ENCODE measurements at places on chromosomes 6 and 20.

DNA sequence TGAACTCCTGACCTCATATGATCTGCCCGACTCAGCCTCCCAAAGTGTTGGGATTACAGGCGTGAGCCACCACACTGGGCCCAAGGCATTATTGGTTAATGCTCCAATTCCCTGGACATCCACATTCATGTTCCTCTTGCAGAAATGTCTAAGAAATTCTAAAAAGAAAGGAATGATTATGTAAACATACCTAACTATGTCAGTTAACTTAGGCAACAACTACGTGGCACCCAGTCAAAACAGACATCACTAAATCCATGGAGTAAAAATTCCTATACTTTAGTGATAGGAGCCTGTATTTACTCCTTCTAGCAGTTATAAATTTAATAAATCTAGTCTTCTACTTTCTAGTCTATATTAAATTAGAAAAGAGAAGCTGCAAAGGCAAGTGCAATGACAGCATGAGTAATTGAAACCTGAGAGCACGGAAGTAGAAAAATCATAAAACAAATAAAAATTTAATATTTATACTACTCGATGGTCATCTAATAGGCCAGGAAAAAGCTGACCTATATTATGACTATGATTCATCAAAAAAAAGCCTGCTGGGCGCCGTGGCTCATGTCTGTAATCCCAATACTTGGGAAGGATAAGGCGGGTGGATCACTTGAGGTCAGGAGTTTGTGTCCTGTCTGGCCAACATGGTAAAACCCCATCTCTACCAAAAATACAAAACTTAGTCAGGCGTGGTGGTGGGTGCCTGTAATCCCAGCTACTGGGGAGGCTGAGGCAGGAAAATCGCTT lies 4.2 kb downstream of the AHI1 start:
- DNase-seq, result no peak

GRCh38 chr6:125789167-125789566 lies 1.6 kb upstream of the NCOA7 start:
- DNase-seq, result no peak

- DNase-seq, result no peak
Measured at GRCh38 chr6:65402564-65402963, 304.5 kb downstream of the EYS start.

DNA sequence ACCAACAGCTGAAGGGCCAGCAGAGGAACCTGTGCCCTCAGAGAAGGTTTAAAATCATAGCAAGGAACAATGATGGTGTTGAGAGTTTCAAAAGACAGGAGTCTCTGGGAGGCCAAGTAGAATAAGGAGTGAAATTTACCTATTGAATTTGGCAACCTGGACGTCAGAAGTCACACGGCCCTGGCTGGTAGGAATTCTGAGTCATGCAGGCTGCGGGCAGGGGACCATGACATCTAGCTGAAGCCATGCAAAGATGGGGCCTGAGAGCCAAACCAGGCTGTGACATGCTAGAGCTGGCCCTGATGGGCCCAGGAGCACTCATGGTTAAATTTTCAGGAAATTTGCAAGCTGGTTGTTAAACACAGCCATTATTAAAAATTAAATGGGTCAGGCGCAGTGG lies 64.0 kb upstream of the SNX9 start:
- no peak for DNase-seq

DNA sequence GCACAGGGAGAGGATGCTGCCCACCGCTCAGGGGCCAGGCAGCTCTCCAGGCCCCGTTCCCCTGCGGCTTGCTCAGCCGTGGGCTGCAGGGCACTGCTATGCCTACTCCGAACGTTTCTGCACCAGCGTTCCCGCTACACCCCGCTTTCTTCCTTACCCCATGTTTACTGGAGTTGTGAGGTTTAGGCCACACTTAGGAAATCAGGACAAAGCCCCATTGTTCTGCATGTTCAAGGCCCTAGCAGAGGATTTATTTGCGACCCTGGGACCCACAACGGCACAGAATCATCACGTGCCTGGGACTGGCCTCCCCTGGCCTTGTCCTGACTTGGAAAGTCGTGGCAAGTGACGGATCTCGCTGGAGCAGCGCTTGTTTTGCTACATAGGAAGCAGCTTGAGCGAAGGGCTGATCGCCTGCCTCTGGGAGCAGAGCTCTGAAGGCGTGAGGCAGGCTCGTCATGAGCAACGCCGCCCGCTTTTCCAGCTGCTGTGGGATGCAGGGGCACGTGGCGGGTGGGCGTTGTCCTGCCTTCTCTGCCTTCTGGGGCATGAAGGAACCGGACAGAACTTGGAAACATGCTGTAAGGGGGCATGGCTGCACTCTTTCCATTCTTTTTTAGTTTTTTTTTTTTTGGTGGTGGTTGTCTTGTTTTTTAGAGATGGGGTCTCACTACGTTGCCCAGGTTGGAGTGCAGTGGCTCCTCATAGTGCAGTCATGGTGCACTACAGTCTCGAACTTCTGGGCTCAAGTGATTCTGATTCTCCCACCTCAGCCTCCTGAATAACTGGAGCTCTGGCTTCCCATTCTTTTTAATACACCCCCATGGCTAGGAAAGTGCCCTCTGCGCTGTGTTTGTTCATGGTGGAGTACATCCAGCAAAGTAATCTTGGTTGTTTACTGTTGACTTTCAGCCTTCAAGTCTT lies 14.6 kb upstream of the TMEM181 start:
- DNase-seq, result no peak

- peak; percentile 34 for DNase-seq
Measured at GRCh38 chr6:140041571-140042332, 667.3 kb upstream of the CITED2 start.

GRCh38 chr6:94289131-94289530 lies 869.8 kb upstream of the EPHA7 start:
- DNase-seq, result no peak

DNA sequence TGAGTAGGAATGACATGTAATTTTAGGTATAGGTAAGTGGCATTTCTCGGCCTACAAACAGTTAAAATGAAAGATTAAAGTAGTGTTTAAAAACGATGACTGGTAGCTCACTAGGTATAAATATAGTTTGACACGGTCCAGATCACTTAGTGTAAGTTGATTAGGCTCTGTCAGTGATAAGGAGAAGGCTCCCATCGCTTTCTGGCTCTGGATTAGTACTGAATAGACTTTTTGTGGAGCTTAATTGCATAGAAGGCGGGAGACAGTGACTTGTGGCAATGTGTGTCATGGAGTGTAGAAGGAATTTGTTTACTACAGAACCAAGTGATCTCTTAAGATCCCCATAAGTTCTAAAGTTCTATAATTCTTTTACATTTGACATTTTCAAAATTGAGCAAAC lies 6.7 kb downstream of the PYGB start:
- no peak for DNase-seq

DNA sequence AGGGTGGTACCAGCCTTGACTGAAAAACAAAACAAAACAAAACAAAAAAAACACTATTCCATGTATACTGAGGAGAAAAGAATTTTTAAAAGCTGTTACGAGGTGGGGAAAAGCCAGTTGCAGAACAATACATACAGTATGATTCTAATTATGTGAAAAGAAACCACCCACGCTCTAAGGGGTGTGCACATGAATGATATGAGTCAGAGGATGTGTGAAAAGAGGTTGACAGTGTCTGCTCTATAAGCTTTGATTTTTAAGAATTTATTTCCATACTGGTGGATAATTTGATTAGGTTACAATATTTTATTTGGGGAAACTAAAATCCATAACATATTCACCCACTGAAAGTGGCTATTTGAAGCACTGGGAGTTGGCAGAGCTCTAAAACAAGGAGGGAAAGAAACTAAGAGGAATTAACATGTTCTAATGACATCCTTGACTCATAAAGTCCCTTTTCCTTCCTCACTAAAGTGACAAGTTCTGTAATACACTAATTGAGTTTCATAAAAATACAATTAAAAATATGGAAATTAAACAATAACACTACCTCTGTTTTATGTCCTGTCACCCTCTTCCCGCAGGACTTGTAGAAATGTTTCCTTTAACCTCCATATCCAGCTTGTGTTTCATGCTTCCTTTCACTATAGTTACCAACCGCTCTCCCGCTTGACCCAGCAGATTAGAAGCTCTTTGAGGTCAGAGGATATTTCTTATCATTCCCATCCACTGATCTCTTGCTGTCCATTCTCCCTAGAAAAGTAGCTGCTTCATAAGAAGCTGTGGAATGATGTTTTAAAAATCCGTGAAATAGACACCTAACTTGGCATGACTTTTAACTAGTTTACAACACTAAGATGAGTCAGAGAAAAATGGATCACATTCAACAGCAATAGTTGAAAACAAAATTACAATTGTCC lies 118.6 kb upstream of the CCDC28A start:
- no peak for DNase-seq

DNA sequence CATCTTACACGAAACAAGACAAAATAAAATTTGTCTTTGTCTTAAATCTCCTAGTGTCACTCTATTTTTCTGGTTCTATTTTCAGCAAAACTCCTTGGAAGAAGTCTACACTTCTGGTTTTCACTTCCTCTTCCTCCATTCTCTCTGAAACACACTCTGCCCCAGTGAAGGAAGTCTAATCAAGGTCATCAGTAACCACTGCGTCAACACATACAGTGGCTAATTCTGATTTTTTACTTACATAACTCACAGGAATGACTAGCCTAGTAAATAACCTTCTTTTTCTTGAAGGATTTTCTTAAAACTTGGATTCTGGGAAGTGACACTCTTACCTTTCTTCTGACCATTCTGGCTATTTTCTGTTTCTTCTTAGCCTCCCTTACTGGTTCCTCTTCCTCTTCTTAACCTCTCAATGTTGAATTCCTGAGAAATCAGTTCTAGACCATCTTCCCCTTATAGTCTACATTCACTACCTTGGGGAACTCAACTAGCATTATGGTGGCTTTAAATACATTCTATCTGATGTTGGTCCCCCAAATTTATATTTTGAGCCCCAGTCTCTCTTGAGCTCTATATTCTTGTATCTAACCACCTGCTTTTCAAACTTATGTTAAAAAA lies 37.5 kb downstream of the AIG1 start:
- DNase-seq, result no peak

DNA sequence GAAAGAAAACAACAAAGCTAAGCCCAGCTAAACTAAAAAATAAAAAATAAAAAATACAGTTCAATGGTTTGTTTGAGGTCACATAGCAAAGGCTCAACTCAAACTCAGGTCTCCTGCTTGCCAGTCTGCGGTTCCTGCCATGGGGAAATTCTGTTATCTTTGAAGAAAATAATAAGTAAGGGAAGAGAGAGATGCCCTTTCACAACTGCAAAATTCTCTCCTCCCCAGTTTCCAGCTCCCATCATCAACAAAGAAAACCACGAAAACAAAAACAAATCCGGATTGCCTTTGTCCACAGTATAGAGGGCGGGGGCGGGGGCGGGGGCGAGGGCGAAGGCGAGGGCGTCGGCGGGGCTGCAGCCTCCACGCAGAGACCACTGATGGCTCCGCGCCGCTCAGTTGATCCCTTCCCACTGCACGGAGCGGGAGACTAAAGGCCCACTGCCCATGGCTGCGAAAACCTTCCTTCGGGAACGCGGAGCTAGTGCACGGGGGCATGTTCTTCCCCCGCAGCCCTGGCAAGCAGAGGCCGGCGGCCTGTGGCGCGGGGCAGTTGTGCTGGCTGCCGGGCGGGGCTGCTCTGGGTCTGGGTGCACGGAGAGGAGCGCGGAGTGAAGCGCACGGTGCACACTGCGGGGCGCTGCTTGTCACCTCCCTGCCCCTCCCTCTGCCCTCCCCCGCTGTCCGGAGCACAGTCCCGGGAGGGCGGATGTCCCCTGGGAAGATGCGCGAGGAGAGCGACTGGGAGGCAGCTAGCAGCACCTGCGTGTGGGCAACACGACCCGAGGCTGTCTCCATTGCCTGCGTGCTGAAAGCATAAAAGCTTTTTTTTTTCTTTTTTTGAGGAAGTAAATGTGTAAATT lies 54.1 kb upstream of the TPD52L1 start:
- DNase-seq, result peak; percentile 2

DNA sequence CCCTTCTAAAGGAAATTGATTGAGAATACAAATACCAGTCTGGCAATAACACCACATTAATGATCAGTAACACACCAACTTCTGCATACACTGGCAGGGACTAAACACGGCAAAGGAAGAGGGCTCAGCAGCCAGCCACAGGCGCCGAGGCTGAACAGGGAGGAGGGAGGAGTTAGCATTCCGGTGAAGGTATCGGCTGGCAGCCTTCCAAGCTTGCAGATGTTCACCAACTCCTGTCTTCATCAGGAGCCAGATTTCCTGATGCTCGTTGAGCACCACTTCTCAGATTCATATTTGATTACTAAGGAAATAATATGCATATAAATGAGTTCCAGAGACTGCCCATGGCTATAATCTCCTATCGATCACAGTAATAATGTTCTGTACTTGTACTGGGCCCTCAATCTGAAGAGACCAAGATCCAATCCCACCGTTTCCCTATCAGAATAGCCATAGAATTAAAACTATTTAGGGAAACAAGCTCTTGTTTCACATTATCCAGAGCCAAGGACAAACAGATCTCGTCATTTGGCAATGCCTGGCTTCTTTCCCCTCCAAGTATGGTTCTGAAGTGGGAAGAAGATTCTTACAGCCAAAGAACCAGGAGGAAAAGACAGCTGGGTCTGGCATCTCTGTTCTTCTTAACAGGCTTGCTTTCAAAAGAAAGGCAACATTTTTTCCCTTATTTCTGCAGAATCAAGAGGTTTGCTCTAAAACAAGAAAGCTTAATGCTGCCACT lies 42.2 kb downstream of the GFOD1 start:
- peak; percentile 16 for DNase-seq

DNA sequence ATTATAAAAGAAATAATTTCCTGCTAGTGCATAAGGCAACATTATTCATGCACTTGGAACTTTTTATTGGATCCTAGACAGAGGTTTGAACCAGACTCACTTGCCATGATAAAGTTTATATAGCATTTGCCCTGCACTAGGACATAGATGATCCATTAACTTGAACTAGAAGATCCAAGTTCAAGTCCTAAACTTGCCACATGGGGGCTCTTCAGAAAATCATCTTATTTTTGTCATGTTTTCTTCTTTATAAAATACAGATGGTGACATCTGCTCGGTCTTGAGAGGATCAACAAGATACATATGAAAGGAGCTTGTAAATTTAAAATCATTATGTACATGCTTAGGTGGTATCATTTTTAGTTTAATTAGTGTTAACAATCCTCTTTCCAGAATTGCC lies 94.5 kb downstream of the SIM1 start:
- DNase-seq, result no peak

DNA sequence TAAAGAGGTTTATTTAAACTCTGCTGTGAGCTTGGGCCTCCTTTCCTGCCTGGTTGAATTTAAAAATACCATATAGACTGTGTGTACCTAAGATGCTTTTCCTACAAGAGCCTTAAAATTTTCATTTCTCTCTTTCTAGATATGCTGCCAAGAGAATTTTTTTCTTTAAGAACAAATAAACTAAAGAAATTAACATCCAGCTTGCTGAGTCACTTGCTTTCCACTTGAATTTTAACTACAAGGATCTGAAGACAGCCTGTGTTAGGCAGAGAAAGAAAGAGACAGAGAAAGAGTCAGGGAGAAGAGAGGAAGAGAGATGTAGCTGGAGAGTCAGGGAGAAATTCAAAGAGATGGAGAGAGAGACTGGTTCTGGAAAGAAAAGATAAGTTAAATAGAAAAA lies 18.3 kb upstream of the SNAP25 start:
- DNase-seq, result no peak

GRCh38 chr20:21096321-21097043 lies 9.7 kb downstream of the LINC00237 start:
- no peak for DNase-seq

- no peak for DNase-seq
Measured at GRCh38 chr6:132341646-132342045, 59.6 kb downstream of the MOXD1 start.

All from NCI-H1436 treated with DMSO at 0.1 percent for 48 hours (cell line).